ENCODE measurements at places on chromosomes 2 and 18. TPM values are rescaled to one million over a fixed set of nuclear protein-coding genes. Genes with fewer than 3 reads are reported as not detected.

GRCh38 chr2:59888015-59888414 lies 665.4 kb downstream of the BCL11A start:
- no peak for DNase-seq
- H3K27me3 ChIP-seq: no peaks in the 10 kb centered on the region
- no peak overlapping the region for H3K4me3 ChIP-seq
- H3K36me3 ChIP-seq: no peaks in the 10 kb centered on the region
- H3K4me1 ChIP-seq: peaks cover 8% of the 10 kb centered on the region

- no peak overlapping the region for H3K27ac ChIP-seq
- no peak overlapping the region for H3K4me3 ChIP-seq
- no peaks in the 10 kb centered on the region for H3K27me3 ChIP-seq
- H3K36me3 ChIP-seq: peaks cover 3% of the 10 kb centered on the region
Observed at GRCh38 chr2:241890524-241891235, 21.2 kb downstream of the RTP5 start.

- no peak for DNase-seq
- no peak overlapping the region for H3K27ac ChIP-seq
- H3K36me3 ChIP-seq: peaks cover 27% of the 10 kb centered on the region
Observed at GRCh38 chr2:32464431-32464830, 107.6 kb downstream of the BIRC6 start.

DNA sequence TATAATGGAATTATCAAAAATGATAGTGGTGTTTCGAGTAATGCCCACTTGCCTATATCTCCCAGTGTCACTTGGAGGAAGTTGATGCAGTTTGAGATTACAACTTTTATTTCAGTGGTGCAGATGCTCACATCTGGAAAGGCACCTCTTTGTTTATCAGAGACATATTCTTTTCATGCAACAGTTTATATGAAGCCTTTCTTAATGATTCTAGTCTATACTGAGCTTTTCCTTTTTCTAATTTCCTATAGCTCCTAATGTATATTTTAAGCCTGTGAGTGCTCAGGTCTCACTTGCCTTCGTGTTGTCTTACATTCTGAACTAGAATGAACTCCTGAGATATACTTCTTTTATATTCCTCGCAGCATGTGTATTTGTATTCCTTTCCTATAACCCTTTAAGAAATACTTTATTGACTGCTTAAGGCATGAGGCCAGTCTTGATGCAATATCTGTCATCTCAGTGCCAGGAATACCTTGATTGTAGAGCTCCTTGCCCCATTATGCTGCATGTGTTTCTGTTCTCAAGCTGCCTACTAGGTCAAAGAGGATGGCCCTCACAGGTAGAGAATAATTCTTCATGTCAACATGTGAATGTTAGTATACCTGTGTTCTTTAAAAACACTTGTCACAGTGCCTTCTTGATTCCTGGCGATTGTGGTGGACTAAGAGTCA lies 52.6 kb downstream of the VRK2 start:
- DNase-seq: no peak
- H3K4me1 ChIP-seq: no peaks in the 10 kb centered on the region
- no peak overlapping the region for H3K4me3 ChIP-seq
- peaks cover 5% of the 10 kb centered on the region for H3K36me3 ChIP-seq
- H3K27me3 ChIP-seq: no peaks in the 10 kb centered on the region

Gene PXDN
- total RNA-seq: 242 TPM

Data from progenitor cell of endocrine pancreas (in vitro differentiated cells).